ENCODE measurements at places on chromosomes 2 and 18.

GRCh38 chr18:39660141-39660540 lies 2094.5 kb upstream of the CELF4 start:
- DNase-seq = no peak

GRCh38 chr2:69997015-69997830 lies 35.8 kb upstream of the ASPRV1 start:
- DNase-seq = no peak

DNA sequence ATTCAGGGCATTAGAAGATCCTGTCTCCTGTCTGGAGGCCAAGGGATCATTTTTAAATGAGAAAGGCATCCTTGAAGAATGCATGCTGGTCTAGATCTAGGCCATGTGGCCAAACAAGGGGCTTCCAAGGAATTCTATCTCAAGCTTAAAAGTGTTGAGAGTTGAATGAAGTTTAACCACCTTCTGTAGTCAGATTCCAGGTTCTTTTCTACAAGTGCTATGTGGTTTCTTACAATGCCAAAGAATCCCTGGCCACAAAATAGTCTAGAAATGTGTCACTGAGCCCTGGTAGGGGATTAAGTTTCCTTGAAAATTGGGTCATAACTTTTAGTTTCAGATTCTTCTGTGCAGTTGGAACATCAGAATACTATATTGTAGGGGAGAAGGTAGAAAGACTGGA lies 640.7 kb upstream of the ACVR2A start:
- no peak for DNase-seq

GRCh38 chr2:38765149-38765548 lies 12.9 kb upstream of the GEMIN6 start:
- no peak for DNase-seq

- no peak for DNase-seq
Measured at GRCh38 chr2:164737612-164738081, 104.0 kb downstream of the COBLL1 start.

DNA sequence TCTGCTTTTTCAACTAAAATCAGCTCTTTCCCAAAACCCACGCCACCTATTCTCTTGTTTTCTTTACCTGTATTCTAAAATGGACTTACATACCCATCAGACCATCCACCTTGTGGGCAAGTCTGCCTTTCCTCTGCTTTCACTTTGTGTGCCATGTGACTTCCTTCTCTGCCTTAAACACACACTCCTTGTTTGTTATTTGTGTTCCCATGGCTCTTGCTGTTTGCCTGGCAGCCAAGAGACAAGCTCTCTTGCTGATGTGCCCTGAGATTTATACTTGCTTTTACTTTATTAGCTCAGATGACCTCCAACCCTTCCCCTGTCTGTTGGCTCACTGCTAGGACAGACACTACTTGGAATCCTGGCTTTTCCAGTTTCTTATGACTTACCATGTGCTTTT lies 309.7 kb upstream of the LRRTM4 start:
- DNase-seq = no peak

DNA sequence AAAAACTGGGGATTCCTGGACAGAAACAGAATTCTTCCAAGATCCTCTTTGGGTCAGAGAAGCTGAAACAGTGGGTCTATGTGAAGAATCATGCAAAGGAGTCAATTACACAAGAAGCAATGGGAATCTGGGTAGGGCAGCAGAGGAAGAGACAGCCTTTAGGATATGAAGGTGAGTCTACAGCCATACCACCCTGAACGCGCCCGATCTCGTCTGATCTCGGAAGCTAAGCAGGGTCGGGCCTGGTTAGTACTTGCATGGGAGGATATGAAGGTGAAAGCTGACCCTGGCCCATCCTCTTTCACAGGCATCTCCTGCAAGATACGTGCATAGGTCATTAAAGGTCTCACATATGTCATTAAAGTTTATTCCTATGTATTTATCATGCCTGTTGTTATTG lies 1080.9 kb upstream of the FANCL start:
- no peak for DNase-seq

DNA sequence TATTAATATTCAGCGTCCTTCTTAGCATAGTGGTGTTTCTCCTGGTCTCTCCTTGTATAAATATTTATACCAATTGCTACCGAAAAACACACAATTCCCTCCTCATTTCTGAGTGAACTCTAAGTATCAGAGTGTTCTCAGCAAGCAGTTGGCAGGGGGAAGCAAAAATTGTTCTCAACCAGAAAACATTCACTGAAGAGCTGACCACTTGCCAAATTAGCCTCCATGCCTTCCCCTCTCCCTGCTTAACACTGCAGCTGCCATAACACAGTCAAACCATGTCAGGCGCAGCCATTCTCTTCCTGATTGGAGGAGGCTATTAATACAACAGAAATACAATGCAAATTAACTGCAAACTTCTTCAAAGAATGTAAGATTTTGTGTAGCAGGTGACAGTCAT lies 105.0 kb downstream of the COL6A3 start:
- no peak for DNase-seq

- no peak for DNase-seq
Measured at GRCh38 chr2:186294248-186294888, 191.7 kb upstream of the ZC3H15 start.

DNA sequence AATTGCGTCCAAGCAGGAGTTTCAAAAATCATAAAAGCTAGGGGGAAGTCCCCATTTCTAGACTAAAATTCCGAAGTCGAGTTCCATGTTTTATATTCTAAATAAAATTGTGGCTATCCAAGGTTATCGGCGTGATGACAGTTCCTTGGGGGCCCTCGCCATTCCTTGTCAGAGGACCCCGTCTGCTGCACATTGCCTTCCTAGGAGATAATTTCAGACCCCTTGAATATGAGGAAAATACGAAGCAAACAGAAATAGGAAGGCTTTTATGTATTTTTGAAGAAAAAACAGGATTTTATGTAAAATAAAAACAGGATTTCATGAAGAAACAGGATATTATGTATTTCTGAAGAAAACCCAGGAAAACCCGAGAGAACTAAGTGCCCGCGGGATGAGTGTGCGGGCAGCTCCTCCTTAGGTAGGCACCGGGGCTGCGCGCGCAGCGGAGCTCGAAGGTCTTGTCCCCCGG lies 465 bp upstream of the PLEKHA3 start:
- no peak for DNase-seq

DNA sequence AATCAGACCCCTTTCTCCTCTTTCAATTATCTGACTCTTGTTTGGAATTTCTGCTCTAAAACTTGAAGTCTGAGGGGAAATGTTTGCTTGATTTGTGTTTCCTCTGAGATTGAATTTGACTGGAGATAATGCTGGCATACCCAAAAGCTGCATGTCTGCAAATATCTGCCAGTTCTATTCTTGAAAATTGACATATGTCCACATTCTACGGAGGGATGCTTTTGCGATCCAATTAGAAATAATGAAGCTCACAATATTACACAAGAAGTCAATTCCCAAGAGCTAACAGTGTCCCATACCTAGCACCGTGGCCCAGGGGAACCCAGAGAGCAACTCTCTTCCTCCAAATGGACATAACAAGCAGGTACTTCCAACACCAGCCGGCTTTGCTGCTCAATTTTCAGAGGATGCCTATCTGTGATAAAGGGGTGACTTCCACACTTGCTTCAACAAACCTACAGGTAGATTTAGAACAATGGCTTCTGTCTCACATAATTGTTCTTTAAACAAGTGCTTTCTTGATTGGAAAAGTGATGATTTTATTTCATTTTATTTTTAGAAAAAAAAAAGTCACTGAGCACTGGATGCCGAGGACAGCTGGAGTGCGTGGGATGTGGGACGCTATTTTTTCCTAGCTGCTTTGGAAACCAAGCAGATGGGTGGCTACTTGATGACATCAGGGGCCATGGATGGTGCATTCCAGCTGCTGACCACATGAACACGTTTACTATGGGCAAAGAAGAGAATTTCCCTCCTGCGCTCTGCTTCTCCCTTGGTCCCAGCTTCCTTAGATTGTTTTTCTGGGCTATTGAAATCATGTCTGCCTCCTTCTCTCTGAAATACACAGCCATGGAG lies 488.9 kb downstream of the RNF144A start:
- DNase-seq = no peak

DNA sequence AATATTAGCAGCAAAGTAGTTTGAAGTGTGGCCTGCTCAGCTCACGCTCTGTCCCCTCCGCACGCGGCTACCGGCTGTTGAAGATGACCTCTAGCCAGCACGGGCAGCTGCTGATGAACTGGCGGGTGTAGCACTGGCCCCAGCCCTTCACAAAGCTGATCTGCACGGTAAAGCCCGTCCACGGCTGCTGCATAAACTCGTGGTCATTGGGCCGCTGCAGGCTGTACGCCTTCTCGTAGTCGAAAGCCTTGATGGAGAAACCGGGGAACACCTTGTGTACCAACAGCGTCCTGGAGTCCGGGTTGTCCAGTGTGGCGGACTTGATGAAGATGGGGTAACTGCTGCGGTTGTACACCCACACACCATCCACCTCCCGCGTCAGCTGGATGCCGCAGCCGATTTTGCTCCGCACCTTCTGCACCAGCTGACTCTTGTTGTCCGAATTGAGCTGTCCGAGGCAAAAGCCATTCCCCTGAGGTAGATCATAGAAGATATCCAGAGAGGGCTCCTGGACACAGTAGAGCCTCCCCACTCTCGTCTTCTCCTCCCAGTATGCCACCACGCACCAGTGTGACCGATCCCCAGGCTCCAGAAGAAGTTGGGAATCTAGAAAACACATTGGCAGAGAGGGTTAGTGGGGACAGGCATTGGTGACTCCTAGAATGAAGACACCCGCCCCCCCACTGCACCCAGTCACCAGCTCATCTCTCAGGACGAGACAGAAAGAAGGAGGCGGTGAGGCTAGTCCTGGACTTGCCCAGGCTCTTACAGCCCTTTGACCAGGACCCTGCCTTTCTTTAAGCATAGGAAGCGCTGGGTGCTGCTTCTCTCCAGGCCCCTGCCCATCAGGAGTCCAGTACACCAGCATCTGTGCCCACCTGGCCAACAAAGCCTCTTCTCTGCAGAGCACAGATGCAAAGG lies 29.2 kb downstream of the SMAD7 start:
- DNase-seq = no peak

DNA sequence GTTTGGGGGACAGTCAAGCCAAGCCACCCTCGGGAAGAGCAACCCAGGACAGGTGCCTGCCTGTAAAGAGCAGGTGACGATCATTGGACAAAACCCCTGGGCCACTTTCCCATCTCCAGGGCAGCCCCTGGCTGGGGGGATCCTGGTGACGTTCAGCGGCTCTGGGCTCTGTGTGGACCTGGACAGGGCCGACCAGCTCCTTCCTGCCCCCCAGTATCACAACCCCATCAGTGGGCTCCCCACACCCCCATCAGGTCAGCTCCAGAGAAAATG lies 57.3 kb upstream of the ASAP2 start:
- no peak for DNase-seq

DNA sequence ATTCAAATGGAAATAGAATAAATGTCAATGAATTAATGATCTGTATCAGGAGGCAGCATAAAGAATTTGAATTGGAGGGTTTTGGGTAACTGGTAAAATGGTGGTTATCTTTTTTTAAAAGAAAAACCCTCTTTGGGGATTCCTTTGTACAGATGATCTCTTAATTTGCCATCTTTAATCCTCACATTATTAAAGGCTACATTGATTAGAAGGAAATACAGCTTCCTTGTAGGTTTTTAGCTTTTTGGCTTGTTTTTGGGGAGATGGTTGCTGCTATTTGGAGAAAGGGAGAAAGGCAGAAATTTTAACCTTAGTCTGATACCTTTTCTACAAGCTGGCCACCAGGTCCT lies 600 bp upstream of the MAPRE2 start:
- DNase-seq = no peak

GRCh38 chr2:46983065-46983801 lies 67.6 kb upstream of the MCFD2 start:
- no peak for DNase-seq

DNA sequence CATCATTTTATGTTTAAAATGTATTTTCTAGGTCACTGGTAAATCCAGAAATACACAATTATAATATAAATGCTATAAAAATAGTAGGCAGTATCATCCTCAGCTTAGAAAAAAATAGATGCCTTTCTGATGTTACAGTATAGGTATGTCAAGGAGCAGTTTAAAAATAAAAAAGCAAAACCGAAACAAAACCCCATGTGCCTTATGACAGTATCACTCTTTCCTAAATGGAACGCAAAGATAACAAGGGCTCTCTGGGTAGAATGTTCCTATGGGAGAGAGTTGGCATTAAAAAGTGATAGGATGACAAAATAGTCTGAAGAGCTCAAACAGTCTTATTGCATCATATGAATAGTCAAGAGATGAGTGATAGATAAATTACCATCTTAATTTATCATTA lies 172.1 kb downstream of the DSC3 start:
- no peak for DNase-seq

DNA sequence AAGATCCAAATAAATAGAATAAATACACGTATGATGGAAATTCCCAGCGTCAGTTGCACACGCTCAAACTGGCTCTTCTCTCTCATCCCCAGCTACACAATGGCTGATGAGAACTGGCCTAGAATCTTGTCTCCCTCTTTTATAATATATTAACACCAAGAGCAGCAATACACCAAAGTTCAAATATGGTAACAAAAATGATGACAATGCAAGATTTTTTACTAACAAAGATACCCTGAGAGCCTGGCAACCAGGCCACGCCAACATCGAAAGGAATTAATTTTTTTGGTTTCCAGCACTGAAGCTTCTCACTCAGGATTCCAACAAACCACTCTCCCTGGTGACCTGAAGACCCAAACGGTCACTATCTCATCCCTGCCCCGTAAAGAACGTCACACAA lies 302.7 kb upstream of the ID2 start:
- no peak for DNase-seq

- no peak for DNase-seq
Measured at GRCh38 chr18:79572093-79572780, 107.4 kb upstream of the CTDP1 start.

DNA sequence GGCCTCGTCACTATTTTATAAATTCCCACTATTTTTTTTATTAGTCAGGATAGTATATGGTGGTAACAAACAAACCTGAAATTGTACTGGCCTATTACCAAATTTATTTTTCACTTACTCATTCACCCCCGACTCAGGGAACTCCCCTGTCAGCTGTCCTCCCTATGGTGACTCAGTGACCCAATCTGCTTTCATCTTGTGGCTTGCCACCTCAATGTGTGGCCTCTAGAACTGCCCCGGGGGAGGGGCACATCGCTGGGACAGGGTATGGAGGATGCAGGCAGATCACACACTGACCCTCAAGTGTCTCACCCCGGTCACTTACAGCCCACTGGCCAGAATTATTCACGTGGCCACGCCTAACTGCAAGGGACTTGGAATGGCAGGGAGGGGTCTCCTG lies 71.6 kb downstream of the ACTR2 start:
- DNase-seq = no peak
